ENCODE measurements at places on chromosomes 16 and 17.

- DNase-seq: no peak
These were observed 26.9 kb upstream of the LITAF start for GRCh38 chr16:11613381-11614303.

DNA sequence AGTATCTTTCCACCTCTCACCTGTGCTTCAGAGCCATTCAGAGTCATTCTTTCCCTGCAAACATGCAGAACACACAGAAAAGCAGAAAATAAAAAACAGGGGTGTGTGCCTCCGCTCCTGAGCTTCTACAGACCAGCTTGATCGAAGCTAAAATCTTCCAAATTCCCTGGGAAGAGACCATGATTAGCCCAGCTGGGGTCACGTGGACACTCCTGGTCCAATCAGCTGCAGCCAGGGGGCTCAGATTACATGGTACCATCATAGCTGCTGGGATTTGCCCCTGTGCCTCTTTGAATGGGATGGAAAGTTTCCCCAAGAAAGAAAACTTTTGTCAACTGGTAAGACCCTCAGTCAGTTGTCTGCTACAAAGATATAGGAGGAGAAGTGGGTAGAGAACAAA lies 159.9 kb downstream of the TMEM114 start:
- DNase-seq: no peak

DNA sequence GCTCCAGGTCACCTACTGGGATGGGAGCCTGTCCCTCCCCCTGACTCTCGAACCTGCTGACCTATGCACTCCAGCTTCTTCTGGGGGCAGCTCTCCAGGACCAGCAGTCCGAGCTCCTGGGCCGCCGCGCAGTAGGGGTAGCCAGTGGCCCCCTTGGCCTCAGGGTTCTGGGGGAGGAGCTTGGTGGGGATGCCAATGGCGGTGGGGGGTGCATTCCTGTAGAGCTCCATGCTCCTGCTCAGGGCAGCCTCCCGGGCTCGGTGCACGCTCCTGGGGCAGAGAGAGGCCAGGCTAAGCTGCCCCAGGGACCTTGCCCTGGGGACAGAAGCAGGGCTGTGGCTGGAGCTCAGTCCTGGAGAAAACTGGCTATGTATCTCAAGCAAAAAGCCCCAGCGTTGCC lies 7.7 kb upstream of the SPATA2L start:
- DNase-seq: no peak

DNA sequence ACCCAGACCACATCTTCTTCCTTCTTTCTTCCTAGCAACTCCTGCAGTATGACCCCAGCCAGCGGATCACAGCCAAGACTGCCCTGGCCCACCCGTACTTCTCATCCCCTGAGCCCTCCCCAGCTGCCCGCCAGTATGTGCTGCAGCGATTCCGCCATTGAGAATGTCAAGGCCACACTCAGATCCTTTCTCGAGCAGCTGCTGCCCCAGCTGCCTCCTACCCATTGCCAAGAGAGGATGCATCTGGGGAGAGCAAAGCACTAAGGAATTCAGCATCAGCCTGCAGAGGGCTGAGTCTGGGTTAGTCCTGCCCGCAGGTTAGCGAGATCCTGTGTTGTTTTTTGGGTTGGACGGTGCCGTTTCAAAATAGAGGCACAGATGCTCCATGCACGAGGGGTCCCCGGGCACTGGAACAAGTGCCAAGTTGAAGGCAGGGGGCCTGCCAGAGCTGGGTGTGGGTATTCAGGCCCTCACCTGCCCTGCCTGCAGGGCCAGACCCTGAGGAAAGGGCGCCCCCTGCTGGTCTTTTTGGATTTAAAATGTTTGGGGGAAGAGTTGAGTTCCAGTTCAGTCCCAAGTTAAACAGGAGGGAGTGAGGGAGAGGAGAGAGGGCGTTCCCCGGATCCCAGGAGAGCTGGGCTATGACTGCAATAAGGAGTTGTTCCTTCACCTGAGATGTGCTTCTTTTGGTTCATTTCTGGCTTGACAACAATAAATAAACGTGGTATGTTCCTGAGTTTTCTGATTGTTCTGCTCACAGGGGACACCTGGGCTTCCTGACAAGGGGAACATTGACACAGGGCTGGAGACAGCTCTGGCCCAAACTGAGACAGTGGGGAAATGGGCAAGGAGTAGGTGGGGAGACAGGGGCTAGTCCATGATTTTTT lies 4.9 kb downstream of the CDK3 start:
- DNase-seq: peak; percentile 74

GRCh38 chr16:71626858-71627213 lies 852 bp downstream of the MARVELD3 start:
- no peak for DNase-seq

- no peak for DNase-seq
These were observed 1.4 kb downstream of the CENPV start for GRCh38 chr17:16351831-16352230.

DNA sequence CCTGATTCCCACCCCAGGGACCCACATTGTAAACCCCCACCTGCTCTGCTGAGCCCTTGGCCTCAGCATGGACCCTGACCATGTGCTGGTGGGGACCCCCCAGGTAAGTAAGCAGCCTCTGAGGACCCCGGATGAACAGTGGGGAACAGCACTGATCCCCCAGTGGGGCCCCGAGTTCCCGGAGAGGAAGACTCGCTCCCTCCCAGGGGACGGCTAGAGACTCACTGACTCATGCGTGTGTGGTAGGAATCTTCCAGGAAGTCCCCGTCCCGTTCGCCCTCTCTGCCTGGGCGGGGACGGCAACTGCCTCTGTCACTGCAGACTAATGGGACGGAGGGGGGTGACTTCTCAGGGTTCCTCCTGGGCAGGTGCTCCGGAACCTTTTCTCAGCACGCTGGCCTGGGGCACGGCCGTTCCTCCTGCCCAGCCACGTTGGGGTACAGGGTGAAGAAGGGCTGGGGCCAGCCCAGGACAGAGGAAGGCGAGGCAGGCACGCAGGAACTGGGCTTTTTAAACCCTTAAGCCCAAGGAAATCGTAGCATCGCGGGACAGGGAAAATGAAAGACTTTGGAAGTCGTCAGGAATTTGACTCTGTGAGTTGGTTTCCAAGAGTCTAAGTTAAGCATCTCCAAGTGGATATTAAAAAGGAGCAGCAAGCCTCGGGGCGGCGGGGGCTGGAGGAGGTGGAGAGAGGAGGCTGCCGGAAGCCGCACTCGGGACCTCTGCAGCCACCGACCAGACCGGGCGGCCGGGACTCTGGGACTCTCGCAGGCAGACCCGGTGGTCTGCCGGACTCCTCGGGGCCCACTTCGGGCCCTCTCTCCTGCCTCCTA lies 178.7 kb downstream of the SEC14L1 start:
- DNase-seq: no peak

DNA sequence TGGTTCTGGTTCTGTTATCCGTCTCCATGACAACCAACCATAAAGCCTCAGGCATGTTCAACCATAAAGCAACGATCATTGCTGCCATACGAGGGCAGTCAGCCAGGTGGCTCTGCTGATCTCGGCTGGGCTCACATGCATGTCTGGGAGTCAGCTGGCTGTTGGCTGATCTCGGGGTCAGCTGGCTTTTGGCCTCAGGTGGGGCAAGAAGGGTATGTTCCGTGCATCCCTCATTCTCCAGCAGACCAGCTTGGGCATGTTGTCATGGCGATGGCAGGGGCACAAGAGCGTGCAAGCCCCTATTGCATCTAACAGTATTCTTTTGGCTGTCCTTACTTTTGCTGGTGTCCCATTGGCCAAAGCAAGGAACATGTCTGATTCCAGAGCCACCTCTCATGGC lies 86.2 kb downstream of the ABCC6 start:
- DNase-seq: no peak

DNA sequence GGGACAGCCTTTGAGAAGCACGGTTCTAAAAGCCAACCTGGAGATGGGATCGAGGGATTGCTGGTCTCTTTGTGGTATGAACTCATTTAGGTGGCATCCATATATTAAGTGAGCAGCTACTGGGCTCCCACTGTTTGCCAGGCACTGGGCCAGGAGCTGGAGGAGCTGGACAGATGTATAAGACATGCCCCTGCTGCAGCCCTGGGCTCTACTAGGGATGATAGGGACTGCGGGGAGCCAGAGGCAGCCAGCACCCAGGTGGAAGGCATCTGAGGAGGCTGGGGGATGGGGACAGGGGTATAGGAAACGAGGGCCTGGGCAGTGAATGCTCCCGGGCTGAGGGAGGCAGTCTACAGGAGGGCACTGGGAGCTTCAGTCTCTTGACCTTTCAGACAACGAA lies 53.0 kb upstream of the MEAK7 start:
- DNase-seq: no peak

- DNase-seq: no peak
These were observed 49.3 kb downstream of the CMIP start for GRCh38 chr16:81493755-81494433.

DNA sequence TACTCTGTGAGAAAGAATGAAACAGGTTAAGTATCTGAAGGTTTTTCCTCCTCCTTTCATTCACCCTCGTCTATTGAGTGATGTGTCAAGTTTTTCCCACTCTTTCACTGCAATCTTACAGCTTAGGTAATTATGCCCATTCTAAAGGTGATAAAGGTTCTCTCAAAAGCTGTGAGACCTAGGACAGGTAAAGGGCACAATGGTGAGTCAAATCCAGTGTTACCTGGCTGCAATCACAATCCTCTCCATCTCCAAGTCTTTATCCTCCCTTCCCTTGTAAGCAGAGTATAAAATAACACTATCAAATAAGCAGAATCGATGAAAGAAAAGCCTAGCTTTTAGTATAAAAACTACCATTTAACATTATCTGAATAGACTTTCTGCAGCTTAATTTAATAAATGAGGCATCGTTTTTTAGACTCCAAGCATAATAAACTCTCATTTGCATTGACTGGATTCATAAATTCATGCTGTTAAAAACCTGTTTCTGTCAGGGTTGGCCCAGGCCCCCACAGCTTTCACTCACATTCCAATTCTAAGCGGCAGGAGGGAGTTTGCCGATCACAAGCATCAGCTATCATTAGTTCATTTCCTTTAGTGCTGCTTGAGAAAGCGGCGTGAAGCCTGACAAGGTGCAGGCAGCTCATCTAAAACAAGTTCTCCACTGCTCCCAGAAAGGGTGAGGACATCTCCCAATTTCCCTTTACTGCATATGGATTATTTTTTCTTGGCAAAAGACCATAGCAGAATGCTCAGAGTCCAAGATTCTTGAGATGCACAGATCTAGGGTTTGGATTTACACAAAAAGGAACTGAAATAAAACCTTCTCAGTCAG lies 67.8 kb downstream of the CDH8 start:
- no peak for DNase-seq

GRCh38 chr16:77394699-77395098 lies 40.1 kb downstream of the ADAMTS18 start:
- no peak for DNase-seq

- DNase-seq: no peak
These were observed 77.0 kb downstream of the IRX6 start for GRCh38 chr16:55401046-55401445.

- no peak for DNase-seq
These were observed 2.2 kb upstream of the EFNB3 start for GRCh38 chr17:7702776-7703175.

GRCh38 chr16:56615353-56615752 lies 7.0 kb downstream of the MT2A start:
- no peak for DNase-seq

- no peak for DNase-seq
These were observed 863 bp upstream of the UTS2R start for GRCh38 chr17:82370471-82371332.

- DNase-seq: no peak
These were observed 6.1 kb upstream of the TNRC6C start for GRCh38 chr17:77952368-77952767.

- DNase-seq: peak; percentile 24
These were observed 274.5 kb downstream of the C16orf95 start for GRCh38 chr16:87042551-87043230.

DNA sequence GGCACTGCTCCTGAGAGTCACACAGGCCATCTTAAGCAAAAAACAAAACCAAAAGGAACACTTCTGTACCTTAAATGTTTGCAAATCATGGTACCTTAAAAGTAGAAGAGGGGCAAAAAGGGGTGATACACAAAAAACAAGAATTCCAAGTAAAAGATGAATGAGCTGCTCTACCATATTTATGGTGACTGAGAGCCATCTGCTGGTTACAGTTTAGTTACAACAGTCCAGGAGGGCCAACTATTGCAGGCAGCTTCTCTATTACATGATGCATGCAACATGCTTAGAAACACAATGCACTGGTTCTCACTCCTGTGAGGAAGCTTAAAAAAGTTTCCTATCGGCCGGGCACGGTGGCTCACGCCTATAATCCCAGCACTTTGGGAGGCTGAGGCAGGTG lies 53.5 kb downstream of the STX8 start:
- no peak for DNase-seq

- no peak for DNase-seq
These were observed 7.4 kb upstream of the ZNF469 start for GRCh38 chr16:88375236-88375975.

DNA sequence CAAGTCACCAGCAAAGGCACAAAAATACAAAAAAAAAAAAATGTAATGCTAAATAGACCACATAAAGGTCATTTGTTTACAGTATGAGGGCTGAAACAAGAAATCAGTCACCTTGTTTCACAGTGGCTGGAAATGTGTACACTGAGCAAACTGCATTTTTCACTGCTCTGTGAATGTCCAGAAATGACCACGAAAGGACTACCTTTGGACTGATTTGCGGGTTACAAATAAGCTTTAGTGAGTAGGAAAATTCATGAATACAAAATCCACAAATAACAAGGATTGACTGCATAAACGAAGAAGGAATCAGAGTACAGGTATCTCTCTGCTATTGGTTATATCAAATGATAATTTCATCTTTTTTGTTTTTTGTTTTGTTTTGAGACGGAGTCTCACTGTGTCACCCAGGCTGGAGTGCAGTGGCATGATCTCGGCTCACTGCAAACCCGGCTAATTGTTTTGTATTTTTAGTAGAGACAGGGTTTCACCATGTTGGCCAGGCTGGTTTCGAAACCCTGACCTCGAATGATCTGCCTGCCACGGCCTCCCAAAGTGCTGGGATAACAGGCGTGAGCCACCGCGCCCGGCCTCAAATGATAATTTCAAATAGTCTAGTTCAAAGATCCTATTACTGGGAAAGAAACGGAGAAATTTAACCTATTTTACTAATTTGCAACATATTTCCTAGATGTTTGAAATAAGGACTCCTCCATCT lies 30.5 kb downstream of the CYTH1 start:
- no peak for DNase-seq

DNA sequence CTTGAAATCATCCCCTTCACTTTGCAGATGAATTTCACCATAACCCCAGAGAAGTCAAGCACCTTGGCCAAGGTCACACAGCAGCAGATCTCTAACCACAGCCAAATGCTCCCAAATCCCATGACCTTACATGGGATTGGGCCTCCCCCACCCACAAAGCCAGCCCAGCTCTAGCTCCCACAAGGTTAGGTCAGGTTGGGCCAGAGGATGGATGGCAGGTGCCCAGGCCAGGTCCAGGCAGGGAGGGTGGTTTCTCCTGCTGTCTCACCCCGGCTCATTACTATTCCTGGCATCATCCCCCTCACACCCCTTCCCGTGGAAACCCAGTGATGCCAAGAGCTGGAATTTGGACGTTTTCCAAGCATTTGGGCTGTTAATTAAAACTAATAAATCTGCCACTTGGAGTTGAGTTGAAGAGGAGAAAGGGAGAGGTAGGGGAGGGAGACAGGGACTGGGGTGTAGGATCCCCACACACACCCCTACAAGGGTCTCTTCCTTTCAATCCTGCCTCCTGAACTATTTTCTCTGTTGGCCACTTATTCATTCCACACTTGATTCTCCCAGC lies 181.6 kb downstream of the TMEM132E start:
- DNase-seq: no peak
